Activated CD8-positive, alpha-beta T cell treated with anti-CD3 and anti-CD28 coated beads for 36 hours (primary cell): ENCODE measurements at places on chromosomes 3 and 15. TPM values are rescaled to one million over a fixed set of nuclear protein-coding genes. Genes with fewer than 3 reads are reported as not detected.

- no peak for DNase-seq
These were observed 761.2 kb downstream of the VGLL3 start for GRCh38 chr3:86229775-86230094.

DNA sequence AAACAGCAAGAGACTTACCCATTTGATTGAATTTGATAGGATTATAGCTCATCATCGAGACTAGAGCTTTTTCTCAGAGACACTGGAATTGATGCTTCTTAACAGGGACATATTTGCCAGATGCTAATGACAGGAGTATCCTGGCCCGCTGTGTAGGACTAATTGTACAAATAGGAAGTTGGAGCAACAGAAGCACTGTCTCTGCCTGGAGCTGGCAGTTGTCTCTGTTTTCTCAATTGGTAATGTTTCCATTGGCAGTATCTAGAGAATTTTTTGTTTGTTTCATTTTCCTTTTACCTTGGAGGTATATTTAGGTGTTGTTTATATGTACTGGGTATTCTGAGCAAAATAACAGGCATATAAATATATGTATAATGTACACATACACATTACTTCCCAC, 8.9 kb upstream of the PCOLCE2 start:
- no peak for DNase-seq

GRCh38 chr3:140822401-140823047, 119.1 kb upstream of the SLC25A36 start:
- no peak for DNase-seq

GRCh38 chr15:92901072-92901761, 1.1 kb downstream of the CHD2 start:
- DNase-seq = no peak

The LNP1 gene
- total RNA-seq = 2.5 TPM

DNA sequence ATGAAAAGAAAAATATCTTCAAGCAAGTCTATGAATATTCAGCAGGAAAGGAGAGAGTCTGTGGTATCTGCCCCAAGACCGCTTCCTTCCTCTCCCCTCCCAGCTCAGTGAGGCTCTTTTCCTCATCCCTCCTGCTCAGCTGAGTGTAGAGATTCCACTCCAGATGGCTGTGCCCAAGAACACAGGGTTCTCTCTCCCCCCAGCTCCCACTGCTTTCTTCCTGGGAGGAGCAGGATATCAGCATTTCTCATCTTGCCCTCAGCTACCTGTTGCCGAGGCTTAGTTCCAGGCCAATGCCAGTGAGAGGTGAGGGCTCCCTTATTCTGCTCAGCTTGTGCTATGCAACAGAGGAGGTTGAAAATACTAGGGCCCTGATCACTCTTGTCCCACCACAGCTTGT, 211.9 kb downstream of the SV2B start:
- peak; percentile 13 for DNase-seq

The FBXW12 gene
- not detected for total RNA-seq
